ENCODE measurements at places on chromosomes 1 and 21.
A peak's percentile ranks its signal among the peaks of the same experiment; 100 is the strongest.

DNA sequence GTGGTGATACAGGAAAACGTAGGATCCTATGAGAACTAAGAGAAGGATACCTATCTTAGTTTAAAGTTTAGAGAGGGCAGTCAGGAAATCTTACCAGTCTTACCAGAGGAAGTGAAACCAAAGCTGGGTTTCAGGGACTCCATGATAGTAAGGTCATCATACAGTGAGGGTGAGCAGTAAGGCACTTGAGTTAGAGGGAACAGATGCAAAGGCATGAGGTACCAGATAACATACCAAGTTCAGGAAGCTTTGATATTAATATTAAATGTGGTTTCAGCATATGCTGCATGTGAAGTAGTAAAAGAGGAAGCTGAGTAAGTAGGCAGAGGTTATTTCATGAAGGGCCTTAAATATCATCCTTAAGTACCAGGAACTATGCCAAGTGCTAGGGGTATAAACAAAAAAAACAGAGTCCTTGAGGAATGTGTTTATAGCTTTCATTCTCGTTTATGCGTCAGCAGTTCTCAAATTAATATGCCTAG is 16.9 kb downstream of the ATG4C start:
- no peak for DNase-seq

GRCh38 chr1:97621955-97622354 is 298.9 kb downstream of the DPYD start:
- no peak for DNase-seq

- DNase-seq, result no peak
These were observed 109.4 kb upstream of the DUSP10 start for GRCh38 chr1:221851336-221851735.

DNA sequence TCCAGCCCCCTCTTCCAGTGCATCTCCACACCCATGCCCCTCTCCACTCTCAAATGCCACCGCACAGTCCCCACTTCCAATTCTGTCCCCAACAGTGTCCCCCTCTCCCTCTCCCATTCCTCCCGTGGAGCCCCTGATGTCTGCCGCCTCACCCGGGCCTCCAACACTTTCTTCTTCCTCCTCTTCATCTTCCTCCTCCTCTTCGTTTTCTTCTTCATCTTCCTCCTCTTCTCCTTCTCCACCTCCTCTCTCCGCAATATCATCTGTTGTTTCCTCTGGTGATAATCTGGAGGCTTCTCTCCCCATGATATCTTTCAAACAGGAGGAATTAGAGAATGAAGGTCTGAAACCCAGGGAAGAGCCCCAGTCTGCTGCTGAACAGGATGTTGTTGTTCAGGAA is 80.8 kb downstream of the PRDM2 start:
- DNase-seq, result no peak

- no peak for DNase-seq
These were observed 13.9 kb upstream of the STUM start for GRCh38 chr1:226534645-226535044.

DNA sequence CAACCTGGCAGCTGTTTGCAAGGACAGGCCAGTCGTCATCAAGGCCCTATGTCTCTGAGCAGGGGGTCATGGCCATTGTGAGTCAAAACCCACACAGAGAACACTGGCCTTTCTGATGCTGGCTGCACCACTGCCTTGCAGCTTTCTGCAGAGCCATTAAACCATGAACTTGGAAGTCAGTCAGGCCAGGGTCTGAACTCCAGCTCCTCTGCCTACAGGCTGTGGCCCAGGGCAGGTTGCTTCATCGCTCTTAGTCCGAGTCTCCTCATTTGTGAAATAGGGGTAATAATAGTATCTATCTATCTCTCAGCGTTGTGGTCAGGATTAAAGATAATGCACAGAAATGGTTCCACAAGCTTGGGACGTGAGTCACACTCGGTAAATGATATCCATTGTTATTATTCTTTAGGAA is 35.8 kb upstream of the HIVEP3 start:
- DNase-seq, result no peak

GRCh38 chr1:157399984-157400382 is 152.3 kb downstream of the FCRL5 start:
- no peak for DNase-seq

DNA sequence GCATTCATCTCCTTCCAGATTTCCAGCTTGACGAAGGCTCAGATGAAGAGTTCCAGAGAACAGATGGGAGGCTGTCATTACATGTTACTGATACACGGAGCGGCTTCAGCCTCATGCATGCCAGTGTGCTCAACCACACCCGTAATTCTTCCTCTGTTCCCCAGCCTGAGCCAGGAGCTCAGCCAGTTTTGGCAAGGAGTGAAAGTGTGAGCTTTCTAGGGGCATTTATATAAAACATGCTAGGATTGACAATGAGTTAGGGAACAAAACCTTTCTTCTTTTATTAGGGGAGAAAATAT is 290.4 kb upstream of the PLXNA2 start:
- DNase-seq, result no peak

GRCh38 chr1:21268281-21269239 is 21.7 kb downstream of the ECE1 start:
- DNase-seq, result no peak

GRCh38 chr1:162554258-162554657 is 7.3 kb upstream of the UAP1 start:
- DNase-seq, result no peak

GRCh38 chr1:217186664-217187063 is 444.2 kb downstream of the GPATCH2 start:
- DNase-seq, result no peak

DNA sequence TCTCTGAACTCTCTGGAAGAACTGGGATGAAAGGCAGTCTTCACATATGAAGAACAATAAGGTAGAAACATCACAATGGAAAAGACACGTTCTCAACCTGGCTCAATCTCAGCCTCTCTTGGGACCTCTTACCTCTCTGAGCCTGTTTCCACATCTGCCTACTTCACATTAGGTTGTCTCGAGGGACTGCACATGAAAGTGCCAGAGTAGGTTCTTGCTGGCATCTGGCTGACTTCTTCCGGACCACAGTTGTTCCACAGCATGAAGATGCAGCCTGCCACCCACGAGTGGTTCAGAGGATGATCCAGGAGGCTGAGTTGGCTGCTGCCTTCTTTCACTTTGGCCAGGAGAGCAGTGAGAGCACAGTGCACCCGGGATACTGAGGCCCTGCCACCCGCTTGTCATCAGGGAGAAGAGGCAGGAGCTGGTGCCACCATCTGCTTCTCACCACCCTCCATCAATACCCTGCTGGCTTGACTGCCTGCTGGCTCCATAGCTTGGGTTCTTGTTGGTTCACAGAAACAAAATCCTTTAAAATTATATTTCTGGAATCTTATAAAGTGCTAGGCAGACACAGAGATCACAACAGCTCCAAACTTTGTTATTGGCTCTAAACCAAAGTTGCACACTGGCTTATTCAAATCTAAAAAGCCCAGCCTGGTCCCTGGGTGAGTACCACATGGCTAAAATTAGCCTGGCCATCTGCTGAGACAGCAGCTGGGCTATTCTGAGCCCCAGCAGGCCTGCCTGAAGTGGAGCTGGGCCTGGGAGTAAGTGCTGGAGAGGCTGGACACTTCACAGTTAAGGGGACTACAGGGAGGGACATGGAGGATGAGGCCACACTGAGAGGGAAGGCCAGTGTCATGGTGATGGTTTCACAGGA is 46.9 kb upstream of the LIN9 start:
- no peak for DNase-seq

GRCh38 chr1:14392859-14393365 is 205.6 kb upstream of the KAZN start:
- no peak for DNase-seq

GRCh38 chr1:82263396-82263795 is 462.7 kb downstream of the ADGRL2 start:
- no peak for DNase-seq

DNA sequence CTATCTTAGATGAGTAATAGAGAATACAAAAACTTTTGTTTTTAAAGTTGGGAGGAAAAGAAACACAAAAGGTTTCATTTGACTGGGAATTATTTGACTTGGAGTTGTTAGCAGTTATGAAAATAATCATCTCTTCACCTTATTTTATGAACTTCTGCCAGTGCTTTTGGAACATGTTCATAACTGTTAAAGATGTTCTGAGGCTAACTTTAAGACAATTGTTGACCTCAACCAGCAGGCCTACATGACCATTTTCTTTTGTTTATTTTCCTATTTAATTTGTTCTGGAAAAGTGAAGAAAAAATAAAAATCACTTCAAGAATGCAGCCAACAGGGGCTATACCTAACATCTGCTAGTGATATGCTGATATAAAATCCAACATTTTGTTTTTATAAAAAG is 37.4 kb downstream of the JAM2 start:
- DNase-seq, result no peak

- no peak for DNase-seq
These were observed 27.7 kb downstream of the NEK2 start for GRCh38 chr1:211647711-211648121.

GRCh38 chr1:159646687-159647086 is 59.1 kb downstream of the APCS start:
- DNase-seq, result no peak

DNA sequence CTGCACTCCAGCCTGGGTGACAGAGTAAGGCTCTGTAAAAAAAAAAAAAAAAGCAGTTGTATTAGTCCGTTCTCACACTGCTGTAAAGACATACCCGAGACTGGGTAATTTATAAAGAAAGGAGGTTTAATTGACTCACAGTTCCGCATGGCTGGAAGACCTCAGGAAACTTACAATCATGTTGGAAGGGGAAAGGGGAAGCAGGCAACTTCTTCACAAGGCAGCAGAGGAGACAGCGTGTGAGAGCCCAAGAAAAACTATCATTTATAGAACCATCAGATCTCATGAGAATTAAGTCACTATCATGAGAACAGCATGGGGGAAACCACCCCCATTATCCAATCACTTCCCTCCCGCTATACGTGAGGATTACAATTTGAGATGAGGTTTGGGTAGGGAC is 151.7 kb upstream of the NR5A2 start:
- DNase-seq, result no peak

- no peak for DNase-seq
These were observed 37.2 kb upstream of the CRNN start for GRCh38 chr1:152451254-152451653.

DNA sequence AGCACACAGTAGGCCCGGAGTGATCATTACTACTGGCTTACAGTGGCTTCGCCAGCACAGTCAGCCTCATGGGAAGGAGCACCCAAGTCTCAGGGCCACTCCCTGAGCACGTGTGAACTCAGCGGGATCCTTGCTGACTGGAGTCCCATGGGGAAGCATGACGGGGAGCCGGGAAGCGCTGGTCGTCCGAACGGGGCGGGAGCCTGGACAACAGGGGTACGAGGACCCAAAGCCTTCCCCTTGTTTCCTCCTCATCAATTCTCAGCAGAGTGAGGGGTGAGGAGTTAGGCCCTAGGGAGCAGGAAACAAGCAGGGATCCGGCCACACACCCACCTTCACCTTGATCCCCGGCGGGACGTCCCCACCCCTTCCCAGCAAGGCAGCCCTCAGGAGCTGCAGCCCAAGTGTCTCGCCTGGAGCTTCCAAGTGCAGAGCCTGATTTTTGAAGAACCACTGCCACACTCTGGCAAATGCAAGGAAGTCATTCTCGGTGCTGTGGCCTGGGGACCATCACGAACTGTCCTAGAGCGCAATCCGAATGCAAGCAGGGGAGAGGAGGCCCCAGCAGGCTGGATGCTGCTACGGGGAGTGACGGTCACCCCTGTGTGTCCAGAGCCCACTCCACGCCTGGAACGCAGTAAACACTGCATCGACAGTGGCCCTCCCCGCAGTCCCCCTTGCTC is 35.5 kb downstream of the TOMM20 start:
- DNase-seq, result peak; percentile 40

- DNase-seq, result no peak
These were observed 25.5 kb upstream of the DDAH1 start for GRCh38 chr1:85490270-85490985.

GRCh38 chr1:153922076-153922971 is 448 bp downstream of the GATAD2B start:
- DNase-seq, result peak; percentile 58

GRCh38 chr21:28317177-28317950 is 675.3 kb downstream of the LTN1 start:
- DNase-seq, result no peak

GRCh38 chr1:212671342-212672031 is 28.2 kb downstream of the BATF3 start:
- DNase-seq, result no peak

- no peak for DNase-seq
These were observed 976.7 kb downstream of the TTLL7 start for GRCh38 chr1:83022206-83022605.

- no peak for DNase-seq
These were observed 31.2 kb downstream of the LRRC38 start for GRCh38 chr1:13482600-13482999.

DNA sequence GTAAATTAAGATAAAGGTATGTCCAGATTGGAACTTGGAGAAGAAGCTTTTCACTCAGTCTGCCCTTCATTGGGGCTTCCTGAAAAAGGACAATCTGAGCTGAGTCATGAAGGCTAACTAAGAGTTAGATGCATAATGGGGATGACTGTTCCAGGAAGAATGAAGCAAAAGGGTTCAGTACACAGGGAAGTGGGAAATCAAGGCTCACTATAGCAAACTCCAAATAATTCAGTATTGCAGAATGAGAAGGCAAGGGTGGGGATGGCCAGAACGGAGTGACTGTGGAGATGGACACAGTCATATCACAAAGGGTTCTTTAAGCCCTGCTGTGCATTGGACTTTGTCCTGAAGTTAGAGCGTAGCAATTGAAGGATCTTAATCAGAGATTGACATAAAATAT is 158.3 kb downstream of the FGGY start:
- no peak for DNase-seq

DNA sequence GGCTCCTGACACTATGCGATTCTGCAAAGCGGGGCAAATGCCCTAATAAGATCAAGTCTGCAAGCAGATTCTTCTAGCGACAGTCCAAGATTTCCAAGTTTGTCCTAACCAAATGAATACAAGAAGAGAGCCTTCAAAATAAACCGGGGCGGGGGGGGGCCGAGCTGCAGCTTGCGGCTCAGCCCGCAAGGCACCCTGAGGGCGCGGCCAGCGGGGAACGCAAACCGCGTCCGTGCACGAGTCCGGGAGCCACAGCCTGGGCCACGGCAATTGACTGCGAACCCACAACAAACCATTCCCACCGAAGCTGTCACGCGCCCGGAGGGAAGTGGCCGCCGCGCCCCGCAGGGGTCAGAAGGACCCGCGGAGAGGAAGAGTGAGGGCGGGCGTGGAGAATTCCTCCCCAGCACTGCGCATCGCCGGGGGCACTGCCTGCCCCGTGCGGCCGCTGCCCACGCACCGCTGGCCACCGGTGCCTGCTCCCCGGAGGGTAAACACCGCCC is 687 bp downstream of the TGFBR3 start:
- DNase-seq, result no peak

GRCh38 chr1:108072212-108072611 is 107.2 kb upstream of the VAV3 start:
- DNase-seq, result no peak

Measured in progenitor cell of endocrine pancreas (in vitro differentiated cells).